ENCODE measurements at places on chromosomes 2 and 18.

- DNase-seq: no peak
These were observed 34.6 kb upstream of the IMPA2 start for GRCh38 chr18:11946756-11947155.

DNA sequence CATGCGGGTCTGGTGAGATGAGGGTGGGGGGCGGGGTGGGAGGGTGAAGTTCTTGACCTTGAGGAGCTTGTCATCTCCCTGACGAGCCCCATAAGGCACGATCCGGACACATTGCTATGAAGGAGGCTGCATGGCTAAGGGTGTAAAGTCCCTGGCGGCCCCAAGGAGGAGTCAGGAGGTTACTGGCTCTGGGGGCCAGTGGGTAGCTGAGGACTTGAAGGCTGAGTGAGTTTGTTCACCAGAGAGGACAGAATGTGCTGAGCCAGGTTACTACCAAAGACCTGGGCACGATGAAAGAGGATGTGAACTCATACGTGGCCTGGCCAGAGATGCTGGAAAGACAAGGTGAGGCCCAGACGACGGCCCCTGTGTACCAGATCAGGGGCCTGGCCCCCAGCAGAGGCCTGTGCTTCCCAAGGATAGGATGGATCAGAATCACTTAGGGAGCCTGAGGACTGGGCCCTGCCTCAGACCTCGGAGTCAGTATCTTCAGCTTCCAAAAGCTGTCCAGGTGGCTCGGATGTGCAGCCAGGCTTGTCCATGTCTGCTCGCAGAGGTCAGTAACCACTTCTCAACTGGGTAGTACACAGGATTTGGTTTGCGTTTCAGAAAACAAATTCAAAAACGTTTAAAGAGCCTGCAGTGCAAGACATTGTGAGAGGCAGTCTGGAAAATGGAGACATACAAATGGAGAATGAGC lies 110.9 kb downstream of the RNF144A start:
- DNase-seq: no peak

DNA sequence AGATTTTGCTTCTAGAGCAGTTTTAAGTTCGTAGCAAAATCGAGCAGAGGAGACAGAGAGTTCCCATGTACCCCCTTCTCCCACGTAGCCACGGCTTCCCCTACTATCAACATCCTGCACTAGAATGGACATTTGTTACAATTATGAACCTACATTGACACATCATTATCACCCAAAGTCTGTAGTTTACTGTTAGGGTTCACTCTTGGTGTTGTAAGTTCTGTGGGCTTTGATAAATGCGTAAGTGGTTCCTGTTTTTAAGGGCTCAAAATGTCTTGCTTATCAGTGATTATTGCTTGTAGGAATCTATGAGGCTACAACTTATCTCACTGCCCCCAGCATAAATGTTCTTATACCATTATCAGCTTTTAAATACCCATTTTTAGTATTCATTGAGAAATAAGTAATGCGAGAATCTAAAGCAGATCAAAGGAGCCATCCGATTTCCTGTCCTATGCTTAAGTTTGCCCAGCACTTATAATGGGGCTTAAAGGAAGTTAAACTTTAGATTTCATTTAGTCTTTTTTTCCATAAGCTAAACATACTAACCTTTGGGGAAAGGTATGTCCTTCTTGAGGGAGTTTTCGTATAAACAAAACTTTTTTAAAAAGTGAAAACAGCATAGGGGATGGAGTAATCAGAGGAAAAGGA lies 118.7 kb downstream of the HAUS1 start:
- DNase-seq: no peak

- DNase-seq: no peak
These were observed 183.9 kb downstream of the LPIN1 start for GRCh38 chr2:11930211-11930761.

- no peak for DNase-seq
These were observed 661.5 kb upstream of the LINC00305 start for GRCh38 chr18:64810354-64810753.

DNA sequence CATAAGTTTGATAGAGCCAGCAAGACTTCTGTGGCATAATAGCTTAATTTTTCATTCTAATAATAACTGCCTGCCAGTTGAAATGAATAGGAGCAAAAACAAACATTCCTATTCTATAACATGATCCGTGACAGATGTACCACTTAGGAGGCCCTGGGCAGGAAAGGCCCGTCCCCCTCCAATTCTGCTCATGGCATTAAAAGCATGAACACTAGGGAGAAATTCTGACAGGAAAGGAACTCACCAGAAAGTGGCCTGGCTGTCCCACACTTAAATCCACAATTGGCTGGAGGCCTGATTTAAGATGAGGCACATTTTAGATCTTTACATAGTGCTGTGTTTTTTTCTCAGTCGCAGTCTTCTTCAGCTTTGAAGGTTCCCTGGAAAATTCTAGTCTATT lies 261.9 kb upstream of the ETAA1 start:
- no peak for DNase-seq

DNA sequence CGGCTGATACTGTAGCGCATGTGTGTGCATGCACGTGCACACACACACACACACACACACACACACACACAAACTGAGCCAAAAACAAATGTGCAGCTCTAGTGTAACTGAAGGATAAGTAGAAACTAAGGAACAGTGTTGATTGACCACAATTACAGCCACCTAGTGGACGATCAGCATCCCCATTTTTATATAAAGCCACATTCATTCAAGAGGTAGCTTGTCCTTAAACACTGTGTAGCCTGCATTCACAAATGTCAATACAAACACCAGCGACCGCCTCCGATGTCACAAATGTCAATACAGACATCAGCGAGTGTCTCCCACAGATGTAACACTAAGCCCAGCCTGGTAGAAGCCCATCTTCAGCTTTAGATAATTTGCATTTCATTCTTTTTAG lies 167.4 kb downstream of the PTGR3 start:
- no peak for DNase-seq

GRCh38 chr2:101816598-101816997 lies 119.1 kb downstream of the MAP4K4 start:
- DNase-seq: no peak

- no peak for DNase-seq
These were observed 49.9 kb upstream of the CXCR4 start for GRCh38 chr2:136167721-136168475.

DNA sequence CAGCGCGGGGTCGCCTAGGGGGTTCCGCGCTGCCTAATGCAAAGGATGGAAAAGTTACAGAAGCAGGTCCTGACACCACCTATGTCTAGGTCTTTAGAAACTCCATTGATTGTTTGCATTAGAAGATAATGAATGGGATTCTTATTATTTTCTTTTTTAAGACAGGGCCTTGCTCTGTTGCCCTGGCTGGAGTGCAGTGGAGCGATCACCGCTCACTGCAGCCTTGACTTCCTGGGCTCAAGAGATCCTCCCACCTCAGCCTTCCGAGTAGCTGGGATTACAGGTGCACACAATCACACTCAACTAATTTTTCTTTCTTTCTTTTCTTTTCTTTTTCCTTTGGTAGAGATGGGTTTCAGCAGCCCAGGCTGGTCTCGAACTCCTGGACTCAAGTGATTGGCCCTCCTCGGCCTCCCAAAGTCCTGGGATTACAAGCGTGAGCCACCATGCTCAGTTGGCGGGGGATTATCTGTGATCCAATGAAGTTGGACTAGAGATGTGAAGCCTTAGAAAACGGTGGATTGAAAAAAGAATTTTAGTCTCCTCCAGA lies 761 bp upstream of the IDH1 start:
- DNase-seq: no peak

DNA sequence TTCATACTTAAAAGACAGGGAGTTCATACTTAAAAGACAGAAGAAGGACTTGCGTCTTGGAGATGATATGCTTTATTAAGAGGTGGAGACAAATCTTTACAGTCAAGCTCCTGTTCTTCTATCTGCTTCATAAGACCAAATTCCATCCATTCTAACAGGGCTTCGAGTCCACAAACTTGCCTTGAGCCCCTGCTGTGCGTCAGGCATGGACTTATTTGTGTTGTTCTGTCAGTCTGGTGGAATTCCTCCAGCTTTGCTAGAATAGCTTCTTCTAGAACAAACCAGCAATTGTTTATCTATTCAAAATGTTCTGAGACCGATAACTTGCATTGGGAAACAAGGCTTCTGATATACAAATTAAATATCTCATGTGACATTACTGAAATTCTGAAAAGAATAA lies 73.9 kb upstream of the SOX11 start:
- DNase-seq: no peak

- no peak for DNase-seq
These were observed 370.7 kb downstream of the SLC4A3 start for GRCh38 chr2:219998107-219998506.

- DNase-seq: no peak
These were observed 64.3 kb upstream of the FZD7 start for GRCh38 chr2:201969241-201969937.

GRCh38 chr2:119283873-119284331 lies 60.3 kb downstream of the STEAP3 start:
- DNase-seq: no peak

- no peak for DNase-seq
These were observed 30.4 kb downstream of the UPP2 start for GRCh38 chr2:158131919-158132566.

DNA sequence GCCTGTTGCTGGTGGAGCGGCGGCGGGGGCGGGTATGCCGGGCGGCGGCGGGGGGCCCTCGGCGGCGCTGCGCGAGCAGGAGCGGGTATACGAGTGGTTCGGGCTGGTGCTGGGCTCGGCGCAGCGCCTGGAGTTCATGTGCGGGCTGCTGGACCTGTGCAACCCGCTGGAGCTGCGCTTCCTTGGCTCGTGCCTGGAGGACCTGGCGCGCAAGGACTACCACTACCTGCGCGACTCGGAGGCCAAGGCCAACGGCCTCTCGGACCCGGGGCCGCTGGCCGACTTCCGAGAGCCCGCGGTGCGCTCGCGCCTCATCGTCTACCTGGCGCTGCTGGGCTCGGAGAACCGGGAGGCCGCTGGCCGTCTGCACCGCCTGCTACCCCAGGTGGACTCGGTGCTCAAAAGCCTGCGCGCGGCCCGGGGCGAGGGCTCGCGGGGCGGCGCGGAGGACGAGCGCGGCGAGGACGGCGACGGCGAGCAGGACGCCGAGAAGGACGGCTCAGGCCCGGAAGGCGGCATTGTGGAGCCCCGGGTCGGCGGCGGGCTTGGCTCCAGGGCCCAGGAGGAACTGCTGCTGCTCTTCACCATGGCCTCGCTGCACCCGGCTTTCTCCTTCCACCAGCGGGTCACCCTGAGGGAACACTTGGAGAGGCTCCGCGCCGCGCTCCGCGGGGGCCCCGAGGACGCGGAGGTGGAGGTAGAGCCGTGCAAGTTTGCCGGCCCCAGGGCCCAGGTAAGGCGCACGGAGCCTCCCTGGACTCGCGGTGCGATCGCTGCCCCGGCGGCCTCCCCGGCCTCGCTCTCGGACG lies 1.0 kb downstream of the ZCCHC2 start:
- peak; percentile 31 for DNase-seq

GRCh38 chr2:1081451-1082225 lies 131.0 kb downstream of the SNTG2 start:
- DNase-seq: no peak

DNA sequence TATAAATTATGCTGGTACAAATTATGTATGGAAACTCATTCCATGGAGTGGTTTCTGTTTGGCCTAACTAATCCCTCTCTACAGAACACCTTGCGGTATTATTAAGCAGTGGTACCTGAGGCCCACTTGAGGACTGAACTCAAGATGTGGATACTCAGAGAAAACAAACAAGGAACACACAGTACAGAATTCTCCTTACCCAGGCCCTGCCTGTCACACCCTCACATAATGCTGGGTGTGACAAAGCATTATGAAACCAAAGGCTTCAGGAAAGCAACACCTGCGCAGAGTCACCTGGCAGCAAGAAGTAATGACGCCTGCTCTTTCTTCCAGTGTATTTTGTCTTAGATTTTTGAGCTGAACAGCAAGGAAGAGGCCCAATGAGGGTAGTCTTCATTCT lies 264.7 kb downstream of the PAX3 start:
- no peak for DNase-seq

- no peak for DNase-seq
These were observed 1.5 kb downstream of the GAREM1 start for GRCh38 chr18:32469190-32469651.

- no peak for DNase-seq
These were observed 163.0 kb upstream of the SPHKAP start for GRCh38 chr2:228344531-228344930.

- no peak for DNase-seq
These were observed 201.0 kb downstream of the SMAD7 start for GRCh38 chr18:48749768-48750167.

DNA sequence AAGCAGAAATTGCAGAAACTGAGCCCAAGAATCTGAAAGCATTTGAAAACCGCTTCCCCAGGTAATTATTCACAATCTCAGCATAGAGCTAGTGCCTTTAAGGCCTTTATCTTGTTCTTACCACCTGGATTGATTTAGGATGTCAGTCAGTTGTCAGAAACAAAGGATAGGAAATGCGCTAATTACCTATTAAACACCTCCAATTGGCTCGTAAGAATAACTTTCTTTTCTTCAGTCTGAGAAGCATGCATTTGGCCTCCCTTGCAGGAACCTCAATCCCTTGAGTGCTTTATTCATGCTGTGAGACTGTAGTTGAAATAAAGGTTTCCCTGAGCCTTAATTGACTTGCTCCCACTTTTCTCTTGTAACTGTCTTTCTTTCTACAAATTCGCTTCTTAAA lies 400.3 kb upstream of the LRATD1 start:
- DNase-seq: no peak

GRCh38 chr18:55136864-55137263 lies 177.6 kb upstream of the CCDC68 start:
- DNase-seq: no peak

DNA sequence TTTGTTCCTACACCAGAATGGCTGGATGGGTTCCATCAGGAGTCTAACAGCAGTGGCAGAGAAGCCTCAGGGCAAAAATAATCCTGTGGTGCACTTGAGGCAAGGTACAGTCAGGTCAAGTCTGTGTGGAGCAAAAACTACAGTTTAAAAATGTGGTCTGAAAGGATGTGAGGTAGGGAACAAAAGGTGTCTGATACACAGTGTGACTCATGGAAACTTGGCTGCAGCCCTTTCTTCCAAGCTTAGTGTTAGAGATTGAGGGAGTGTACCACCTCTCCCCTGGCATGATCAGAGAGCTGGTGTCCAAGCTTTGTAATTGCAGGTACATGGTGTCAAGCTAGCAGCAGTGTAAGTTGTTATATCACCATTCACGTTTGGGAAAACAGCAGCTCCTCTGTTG lies 8.9 kb downstream of the ANKAR start:
- no peak for DNase-seq

- no peak for DNase-seq
These were observed 112.2 kb downstream of the MAP4K4 start for GRCh38 chr2:101809698-101810097.

DNA sequence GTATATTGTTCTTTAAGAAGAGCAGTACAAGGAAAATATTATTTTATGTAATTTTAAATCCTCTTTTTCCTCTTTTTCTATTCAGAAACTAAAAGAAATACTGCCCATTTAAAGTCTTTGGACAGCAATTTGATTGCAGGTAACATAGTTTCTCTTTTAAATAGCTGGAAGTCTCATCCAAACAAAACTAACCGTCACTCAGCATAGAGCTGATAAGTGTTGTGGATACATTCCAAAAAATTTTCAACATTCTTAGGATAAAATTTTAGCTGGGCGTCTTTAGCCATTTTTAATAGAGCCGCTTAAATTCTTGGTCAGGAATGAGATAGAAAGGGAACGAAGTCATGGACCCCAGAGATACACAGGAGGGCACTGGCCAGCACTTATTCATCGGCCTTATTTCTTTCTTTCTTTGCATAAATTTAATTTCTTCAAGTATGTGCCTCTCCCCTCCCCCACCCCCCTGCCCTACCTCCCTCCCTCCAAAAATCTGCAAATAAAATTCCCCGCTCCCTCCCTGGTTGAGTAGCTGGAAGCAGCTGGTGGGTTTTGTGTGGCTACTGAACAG lies 81.7 kb downstream of the GBX2 start:
- DNase-seq: no peak

- no peak for DNase-seq
These were observed 41.9 kb upstream of the TBC1D8 start for GRCh38 chr2:101193033-101193626.
